Fibroblast of mammary gland (primary cell): ENCODE measurements at places on chromosomes 5 and 9.

DNA sequence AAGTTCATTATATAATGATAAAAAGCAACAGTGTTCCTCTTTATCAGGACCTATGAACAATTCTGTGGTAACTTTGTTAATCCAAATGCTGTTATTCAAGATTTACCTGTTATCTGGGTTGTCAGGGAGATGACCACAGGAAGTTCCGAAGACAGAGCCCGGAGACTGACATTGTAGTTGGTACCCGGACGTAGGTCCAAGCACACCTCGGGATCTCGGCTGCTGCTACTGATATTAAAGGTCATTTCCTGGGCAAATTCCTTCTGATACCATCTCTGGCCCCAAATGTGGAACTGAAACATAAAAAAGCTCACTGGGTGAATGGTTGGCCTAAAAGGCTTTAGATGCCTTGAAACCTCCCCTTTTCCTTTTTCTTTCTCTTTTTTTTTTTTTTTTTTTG lies 96.7 kb downstream of the SUSD1 start:
- DNase-seq: no peak

DNA sequence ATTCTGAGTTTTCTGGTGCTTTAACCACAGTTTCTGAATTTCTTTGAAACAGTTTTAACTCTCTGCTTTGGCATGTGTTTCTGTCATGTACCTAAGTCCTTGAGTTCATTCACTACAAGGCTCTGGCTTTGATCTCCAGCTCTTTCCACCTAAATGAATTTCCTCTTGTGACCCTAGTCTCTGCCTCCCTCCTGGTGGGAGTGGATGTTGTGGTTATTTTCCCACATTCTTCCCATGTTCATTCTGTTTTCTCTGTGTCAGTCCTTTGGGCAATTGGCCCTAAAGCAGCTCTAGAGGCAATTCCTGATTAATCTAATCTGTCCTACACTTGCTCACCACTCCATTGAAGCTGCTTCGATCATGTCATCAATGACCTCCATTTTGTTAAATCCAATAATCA lies 28.4 kb upstream of the DPYSL3 start:
- no peak for DNase-seq

DNA sequence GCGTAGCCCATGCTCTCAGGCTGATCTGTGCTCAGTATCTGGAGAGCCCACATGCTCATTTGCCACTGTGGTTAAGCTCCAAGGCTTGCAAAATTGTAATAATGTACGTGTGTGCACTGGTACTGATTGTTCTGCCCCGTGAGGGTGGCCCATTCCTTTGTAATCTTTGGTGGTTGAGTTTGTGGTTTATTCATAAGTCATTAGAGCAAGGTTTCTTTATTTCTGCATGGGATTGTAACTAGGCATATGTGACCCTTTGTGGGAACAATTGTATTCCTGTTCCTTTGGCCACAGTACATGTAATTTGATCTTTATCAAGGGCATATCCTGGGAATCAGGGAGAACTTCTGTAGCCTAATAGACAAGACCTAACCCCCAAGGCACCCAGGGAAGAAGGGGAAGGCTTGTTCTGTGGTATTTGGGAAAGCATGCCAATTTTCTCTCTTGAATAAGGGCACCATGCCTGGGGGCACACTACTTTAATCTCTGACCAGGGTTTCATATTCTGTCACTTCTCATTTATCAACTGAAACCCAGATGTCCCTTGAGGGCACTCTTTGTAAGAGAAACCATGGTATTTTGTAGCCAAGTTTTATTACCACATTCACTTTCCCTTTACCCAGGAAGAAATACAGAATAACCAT lies 74.6 kb downstream of the NPR3 start:
- DNase-seq: peak; percentile 58

DNA sequence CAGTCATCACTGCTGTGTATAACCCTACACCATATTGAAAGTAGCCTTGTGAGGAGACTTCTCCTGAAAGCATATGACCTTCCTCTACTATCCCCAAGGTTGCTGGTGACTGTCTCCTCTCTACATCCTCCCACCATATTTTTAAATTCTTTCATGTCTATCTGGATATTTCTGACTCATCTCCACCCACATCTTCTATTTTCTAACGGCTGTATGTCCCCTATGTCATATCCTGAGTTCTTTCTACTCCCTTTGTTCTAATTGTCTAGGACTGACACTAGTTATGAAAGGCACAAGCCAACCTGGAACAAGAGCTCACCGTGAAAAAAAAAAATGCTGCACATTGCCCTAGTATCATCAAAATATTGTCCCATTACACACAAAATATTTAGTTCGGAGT lies 218.3 kb upstream of the ZNF462 start:
- DNase-seq: peak; percentile 5

DNA sequence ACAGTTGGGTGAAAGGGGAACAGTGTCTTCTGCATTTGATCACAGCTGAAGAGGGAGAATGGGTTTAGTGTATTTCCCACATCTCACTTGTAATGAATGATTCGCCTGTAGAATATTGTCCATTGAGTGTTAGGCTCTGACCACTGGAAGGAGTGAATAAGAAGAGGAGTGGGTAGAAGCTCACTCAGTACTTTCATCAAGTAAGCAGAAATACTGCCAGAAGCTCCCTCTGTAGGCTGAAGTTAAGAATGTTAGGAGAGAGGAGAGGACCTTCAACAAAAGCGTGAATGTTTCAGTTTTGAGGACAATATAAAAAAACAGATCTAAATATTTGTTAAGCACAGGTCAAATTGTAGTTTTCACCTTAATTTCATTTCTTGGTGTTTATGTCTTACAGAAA lies 27.5 kb downstream of the FSD1L start:
- peak; percentile 56 for DNase-seq

GRCh38 chr9:27371382-27371781 lies 74.4 kb upstream of the EQTN start:
- no peak for DNase-seq

GRCh38 chr5:25006734-25007133 lies 362.0 kb upstream of the CDH10 start:
- no peak for DNase-seq

GRCh38 chr9:70411121-70411929 lies 3.1 kb downstream of the KLF9 start:
- peak; percentile 93 for DNase-seq

DNA sequence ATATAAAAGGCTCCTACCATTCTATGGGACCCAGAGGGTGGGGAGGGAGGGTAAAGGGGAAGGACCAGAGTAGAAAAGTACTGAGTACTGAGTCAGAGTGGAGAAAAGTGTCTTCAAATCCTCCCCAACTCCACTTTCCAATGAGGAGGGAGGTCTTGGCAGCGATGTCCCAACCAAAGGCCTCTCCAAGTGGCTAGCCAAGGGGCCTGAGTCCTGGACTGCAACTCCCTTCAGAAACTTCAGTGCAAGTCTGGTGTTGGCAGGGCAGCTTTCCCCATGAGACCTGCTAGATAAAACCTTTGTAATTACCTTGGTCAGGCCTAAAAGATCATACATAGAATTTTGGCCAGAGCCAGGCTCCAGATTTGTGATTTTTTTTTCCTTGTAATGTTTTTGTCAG lies 111.3 kb upstream of the TNPO1 start:
- no peak for DNase-seq

DNA sequence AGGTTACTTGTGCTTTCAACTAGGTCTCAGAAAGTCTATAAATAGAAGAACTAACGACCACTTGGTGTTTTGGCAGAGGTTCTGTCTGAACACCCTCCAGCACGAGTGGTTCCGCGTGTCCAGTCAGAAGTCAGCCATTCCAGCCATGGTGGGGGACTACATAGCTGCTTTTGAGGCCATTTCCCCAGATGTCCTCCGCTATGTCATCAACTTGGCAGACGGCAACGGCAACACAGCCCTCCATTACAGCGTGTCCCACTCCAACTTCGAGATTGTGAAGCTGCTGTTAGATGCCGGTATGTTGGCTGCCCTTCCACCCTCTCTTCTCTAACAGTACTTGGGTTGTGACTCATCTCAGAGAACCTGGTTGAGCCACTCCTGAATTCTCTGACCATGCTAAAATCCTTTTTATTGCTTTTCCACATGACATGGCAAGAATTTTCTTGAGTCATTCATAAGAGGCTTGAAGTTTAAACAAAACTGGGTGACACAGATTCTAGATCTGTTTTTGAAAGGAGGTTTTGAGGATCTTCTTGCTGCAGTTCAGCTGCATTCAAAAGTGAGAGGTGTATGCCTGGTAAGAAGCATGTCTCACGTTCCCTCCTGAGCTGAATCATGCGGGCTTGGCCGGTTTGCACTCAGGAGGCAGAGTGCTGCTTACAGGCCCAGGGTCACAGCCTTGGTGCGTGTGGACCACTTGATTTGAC lies 103.1 kb upstream of the DMRT1 start:
- peak; percentile 95 for DNase-seq

DNA sequence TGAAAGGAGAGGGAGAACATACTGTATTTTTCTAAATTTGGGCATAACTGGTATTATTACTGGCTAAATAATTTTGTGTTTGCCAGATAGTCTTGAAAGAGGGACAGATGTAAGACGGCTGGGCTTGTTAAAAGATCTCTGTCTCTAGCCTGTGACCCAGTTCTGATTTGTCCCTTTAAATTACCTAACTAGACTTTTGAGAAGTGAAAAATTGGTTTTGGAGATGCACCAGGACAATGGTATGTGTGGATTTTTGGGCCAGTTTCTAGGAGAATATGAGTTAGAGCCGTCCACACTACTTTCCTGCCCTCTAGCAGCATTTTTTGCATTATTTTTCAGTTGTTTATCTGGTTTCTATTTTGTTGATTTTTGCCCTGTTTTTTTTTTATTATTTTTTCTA lies 33.5 kb downstream of the LNPEP start:
- DNase-seq: no peak

GRCh38 chr5:134813827-134814226 lies 31.9 kb upstream of the C5orf24 start:
- no peak for DNase-seq

- peak; percentile 65 for DNase-seq
Measured at GRCh38 chr9:36450110-36450732, 50.2 kb upstream of the RNF38 start.

GRCh38 chr5:15783734-15784133 lies 283.8 kb downstream of the FBXL7 start:
- DNase-seq: no peak

- peak; percentile 77 for DNase-seq
Measured at GRCh38 chr5:181181650-181182565, 23.1 kb downstream of the TRIM7 start.

DNA sequence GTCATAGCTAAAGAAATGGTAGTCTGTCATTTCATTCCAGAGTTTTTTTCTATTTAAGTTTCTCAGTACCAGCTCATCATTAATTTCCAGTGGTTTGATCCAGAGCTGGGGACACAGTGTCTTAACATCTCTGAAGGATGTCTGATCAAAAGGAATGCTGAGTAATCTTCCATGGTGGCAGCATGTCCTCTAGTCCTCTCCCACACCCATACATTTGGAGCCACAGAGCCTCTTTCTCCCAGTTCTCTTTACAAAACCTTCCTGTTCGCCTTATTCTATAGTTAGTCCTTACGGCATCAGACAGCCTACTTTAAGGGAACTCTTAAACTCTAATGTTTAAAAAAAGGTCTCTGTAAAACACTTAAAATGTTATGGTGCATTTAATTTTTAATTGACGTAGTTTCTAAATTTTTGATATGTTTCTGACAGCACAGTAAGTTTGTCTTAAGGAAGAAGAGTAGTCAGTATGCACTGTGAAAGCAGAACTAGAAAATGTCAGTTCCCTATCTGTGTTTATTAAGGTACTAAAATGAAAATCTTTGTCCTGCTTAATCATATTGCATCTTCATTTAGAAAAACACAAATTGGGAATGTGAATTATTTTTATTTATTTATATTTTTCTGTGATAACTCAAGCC lies 96.8 kb downstream of the INIP start:
- DNase-seq: no peak

GRCh38 chr5:127590156-127590722 lies 58.6 kb upstream of the CTXN3 start:
- DNase-seq: no peak

GRCh38 chr9:16414451-16414850 lies 456.0 kb downstream of the BNC2 start:
- DNase-seq: peak; percentile 52

- DNase-seq: no peak
Measured at GRCh38 chr5:10155897-10156667, 93.6 kb downstream of the ATPSCKMT start.

DNA sequence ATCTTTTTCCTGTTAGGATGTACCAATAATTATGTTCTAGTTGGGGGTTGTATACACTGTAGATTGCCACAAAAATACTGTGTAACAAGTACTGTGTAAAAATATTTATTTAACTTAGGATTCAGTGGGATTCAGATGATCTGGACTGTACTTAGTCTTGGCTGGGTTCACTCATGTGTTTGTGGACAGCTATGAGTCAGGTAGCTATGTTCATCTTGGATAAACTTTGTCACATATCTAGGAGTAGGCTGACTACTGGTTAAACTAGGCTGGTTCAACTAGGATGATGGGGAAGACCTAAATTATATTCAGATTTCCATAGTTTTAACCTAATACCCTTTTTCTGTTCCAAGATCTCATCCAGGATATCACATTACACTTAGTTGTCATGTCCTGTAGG lies 32.1 kb upstream of the TNFSF15 start:
- peak; percentile 57 for DNase-seq

- no peak for DNase-seq
Measured at GRCh38 chr5:132418881-132419280, 49.4 kb downstream of the SLC22A5 start.
